ENCODE measurements at places on chromosomes 7 and 10.

GRCh38 chr7:70627461-70627860, 504.5 kb upstream of the GALNT17 start:
- no peak for DNase-seq

GRCh38 chr7:14196555-14196954, 207.1 kb upstream of the ETV1 start:
- DNase-seq: no peak

GRCh38 chr10:100374200-100374655, 27.2 kb downstream of the SCD start:
- no peak for DNase-seq

DNA sequence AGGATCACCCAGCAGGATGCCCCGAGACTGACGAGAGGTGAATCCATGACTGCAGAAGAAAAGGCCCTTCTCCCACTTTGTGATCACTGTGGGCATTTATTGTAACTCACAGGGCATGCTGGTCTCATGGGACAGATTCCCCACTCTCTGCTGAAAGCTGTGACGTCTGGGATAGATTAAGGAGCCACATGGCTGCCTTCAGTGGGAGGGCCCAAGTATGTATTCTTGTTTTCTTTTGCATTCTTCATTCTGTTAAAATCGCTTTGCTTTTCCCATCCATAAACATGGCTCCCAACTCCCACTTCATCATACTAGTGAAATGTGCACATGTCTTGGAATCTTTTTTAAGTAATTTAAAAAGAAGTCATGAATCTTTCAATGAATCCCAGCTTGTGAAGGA, 67.2 kb downstream of the FAM107B start:
- DNase-seq: no peak

DNA sequence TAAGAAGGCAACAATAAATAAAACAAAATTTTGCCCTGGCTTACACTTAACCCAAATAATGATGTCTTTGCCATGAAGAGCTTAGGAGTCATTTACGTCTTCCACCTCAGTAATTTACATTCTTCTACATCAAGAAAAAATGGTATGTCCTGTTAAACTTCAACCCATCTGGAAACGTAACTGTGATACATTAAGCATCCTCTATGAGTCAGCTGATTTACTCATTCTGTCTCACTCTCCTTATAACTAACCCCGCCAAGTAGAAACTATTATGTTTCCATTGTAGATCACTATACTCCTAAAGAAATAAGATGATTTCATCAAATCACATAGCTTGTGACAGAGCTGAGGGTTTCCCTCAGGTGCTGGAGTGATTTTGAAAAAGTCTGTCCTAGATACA, 330.7 kb downstream of the CDC14C start:
- no peak for DNase-seq

DNA sequence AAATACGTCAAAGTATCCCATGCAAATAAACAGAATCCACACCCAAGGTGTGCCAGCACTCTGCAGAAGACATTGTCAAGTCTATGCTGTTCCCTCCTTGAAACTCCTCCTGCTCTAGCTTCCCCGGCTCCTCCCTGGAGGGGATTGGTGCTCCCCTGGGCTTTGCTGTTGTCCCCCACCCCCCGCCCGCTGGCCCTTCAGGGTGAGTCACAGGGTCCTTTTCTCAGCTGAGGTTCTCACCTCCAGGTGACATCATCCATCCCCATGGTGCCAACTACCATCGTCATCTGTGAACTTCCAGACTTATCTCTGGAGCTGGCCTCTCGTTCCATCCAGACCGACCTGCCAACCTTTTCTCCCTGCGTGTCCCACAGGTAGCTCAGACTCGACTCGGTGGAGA, 77.0 kb downstream of the ITIH5 start:
- DNase-seq: no peak

GRCh38 chr10:87705339-87705738, 45.7 kb downstream of the PAPSS2 start:
- DNase-seq: no peak

DNA sequence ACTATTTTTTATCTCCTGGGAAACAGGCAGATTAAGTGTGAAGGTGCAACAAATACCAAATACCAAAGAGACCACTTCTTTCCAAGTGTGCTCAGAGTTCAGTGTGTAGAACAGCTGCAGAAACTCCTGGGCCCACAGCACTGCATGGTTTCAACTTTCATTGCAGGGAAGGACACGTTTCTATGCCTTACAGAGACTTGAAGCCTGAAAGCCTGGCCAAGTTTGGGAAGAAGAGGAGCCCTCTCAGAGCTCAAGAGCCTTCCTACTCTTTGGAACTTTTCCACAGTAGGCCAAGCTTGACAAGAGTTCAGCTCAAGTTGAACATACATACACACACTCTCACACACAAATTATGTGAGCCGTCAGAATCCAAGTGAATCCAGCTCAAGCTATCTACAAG, 2.5 kb downstream of the HOXA4 start:
- DNase-seq: no peak

Data from bone marrow (tissue), 2 donors.